ENCODE measurements at places on chromosomes 7 and 10. TPM values are rescaled to one million over a fixed set of nuclear protein-coding genes. Genes with fewer than 3 reads are reported as not detected.

ANKRD30A gene
- total RNA-seq, result not detected

LLCFC1 gene
- not detected for total RNA-seq

ASAH2 gene
- 0.15 TPM for total RNA-seq

FAM25C gene
- total RNA-seq, result not detected

NRCAM gene
- 0.21 TPM for total RNA-seq

DNA sequence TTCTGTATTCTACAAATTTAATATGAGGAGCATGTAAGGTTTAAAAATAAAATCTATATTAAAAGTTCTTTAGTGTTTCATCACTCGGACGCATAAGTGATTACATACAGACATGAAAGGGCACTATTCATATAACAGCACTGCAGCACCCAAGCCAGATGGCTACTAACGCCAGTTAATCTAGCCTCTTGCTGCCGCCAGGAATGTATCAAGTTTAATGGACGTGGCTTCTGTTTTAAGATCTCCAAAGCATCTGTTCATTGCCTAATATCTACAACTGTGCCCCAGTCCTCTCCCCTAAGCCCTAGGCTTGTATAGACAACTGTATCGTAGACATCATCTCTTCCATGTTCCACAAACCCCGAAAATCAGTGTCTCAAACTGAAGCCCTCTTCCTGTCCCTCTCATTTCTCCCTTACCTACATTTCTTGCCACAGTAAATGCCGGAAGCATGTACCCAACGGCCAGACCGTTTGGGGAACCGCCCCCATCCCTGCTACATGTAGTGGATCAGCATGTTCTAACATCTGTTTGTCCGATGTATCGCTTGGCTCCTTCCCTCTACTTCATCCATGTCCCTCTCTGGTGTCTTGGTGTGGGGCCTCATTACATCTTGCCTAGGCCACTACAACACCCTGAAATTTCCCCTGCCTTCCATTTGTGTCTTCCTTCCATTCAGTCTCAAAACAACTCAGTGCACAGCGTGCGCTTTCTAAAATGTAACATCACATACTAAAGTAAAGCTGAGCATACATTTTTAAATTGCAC lies 147.5 kb upstream of the RSU1 start:
- no peak for DNase-seq

DNA sequence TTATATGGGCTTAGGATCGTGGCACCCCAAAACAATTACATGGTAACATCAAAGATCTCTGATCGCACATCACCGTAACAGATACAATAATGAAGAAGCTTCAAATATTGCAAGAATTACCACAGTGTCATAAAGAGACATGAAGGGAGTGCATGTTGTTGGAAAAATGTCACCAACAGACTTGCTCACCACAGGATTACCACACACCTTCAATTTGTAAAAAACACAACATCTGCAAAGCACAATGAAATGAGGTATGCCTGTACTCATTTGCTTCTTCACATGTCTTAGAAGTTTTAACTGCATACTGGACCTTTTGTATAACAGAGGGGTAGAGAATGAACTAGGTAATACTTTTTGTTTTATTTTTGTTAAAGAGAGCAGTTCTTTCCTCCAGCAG lies 96.6 kb downstream of the TPST1 start:
- DNase-seq, result no peak

GHITM gene
- total RNA-seq, result 230 TPM

DNA sequence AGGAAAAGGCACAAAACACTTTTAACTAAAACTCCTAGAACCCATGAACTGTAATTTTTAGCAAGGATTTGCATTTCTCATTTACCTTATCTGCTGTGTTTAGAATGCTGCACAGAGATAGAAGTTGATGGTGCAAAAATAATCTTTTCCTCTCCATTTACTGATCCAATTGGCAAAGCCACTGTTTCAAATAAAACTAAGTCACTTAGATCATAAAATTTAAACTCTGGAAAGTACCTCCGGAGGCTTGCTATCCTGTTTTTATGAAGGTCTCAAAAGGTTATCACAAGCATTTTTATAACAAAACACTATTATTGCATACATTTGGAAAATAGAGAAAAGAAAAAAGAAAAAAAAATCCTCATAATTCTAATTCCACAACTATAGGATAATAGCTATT lies 7.6 kb downstream of the CPA2 start:
- no peak for DNase-seq

DNA sequence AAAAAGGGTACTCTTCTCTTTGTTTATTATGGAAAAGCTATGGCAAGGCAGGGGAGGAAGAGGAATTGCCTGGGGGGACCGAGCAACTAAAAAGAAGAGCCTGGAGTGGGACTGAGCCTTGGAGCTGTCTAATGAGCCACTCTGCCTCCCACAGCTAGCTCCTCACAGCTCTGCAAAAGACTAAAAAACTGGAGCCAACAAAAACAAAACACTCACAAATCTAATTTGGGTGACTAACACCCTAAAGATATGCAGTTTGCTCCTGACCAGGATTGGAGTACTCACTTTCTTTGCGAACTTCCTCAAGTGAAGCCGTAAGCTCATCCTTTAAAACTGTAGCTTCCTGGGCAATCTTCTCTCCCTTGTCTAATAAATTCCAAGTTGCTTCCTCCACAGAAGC lies 89.4 kb downstream of the CTNNA3 start:
- DNase-seq, result no peak

GRCh38 chr10:93075369-93076221 lies 1.9 kb downstream of the CYP26A1 start:
- DNase-seq, result no peak

GRCh38 chr10:34994565-34995142 lies 95.5 kb downstream of the CUL2 start:
- DNase-seq, result no peak

DNA sequence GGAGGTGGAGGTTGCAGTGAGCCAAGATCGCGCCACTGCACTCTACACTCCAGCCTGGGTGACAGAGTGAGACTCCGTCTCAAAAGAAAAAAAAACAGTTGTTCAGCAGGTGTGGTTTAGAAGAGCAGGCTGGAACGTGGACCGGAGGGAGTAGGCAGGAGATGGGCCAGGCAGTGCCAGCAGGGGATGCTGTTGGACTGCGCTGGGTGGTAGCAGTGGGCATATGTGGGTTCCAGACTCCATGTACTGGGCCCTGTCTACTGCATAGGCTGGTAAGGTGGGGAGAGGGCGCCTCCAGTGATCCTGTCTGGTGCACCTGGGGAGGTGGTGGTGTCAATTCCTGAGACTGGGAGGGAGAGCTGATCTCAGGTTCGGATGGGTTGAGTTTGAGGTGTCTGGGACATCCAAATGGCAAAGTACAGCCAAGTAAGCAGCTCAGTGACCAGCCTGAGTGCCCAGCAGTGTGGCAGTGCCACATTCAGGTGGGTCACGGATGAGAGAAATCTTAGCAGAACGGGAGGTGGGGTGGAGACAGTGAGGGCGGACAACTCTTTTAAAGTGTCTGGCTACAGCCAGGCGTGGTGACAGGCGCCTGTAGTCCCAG lies 25.9 kb downstream of the SFXN4 start:
- DNase-seq, result no peak

GRCh38 chr7:74275401-74275881 lies 13.8 kb upstream of the CLIP2 start:
- DNase-seq, result no peak

DNA sequence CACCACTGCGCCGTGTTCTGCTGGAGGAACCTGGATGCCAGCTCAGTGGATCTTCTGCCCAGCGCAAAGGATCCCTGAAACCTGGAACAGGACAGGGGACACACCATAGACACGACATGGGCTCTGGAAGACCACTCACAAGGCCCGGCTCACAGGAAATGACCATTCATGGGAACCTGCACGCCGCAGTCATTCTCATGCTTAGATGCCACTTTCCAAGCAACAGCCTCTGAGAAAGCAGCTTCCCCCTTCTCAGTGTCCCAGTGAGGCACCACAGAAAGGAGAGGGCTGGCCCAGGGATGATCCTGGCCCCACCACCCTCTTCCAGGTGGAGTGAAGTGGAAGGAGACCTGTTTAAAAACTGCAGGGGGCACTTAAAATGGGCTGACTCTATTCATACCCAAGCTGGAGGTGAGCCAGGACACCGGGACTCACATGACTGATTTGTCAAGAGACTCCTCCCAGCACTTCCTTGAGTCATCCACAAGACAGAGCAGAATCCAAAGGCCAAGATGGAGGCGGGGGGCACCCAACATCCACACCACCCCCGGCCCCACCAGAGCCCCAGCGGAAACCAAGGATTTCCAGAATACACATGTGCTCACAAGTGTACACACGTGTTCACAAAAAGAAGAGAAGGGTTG lies 11.2 kb downstream of the CTBP2 start:
- DNase-seq, result peak; percentile 90

OR2A1 gene
- not detected for total RNA-seq

DNA sequence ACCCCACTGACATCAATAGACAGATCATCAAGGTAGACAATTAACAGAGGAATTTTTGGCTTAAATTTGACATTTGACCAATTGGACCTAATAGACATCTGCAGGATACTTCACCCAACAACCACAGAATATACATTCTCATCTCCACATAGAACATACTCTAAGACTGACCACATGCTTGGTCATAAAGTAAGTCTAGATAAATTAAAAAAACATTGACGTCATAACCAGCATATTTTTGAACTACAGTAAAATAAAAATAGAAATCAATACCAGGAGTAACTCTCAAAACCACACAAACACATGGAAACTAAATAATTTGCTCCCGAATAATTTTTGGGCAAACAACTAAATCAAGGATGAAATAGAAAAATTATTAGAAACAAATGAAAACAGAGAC lies 205.7 kb downstream of the REEP3 start:
- DNase-seq, result no peak

HOXA1 gene
- not detected for total RNA-seq

GRCh38 chr7:43618073-43618472 lies 35.2 kb downstream of the STK17A start:
- no peak for DNase-seq

DNA sequence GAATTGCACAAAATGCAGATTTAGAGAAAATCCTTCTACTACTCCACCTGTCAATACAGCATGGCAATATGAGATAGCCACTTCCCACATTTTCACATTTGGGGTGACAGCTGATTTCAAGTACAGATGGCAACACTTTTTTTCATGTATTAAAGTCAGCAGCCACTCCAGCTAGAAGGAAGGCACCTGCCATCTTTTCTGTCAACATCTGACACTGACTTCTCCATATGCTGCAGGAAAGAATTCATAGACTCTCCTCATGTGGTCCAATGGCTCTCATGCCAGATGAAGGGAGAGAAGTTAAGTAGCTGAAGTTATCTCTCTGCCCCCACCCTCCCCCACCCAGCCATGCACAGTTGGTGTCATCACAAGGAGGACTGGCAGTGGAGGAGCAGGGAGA lies 912.0 kb downstream of the SORCS1 start:
- DNase-seq, result no peak

DNA sequence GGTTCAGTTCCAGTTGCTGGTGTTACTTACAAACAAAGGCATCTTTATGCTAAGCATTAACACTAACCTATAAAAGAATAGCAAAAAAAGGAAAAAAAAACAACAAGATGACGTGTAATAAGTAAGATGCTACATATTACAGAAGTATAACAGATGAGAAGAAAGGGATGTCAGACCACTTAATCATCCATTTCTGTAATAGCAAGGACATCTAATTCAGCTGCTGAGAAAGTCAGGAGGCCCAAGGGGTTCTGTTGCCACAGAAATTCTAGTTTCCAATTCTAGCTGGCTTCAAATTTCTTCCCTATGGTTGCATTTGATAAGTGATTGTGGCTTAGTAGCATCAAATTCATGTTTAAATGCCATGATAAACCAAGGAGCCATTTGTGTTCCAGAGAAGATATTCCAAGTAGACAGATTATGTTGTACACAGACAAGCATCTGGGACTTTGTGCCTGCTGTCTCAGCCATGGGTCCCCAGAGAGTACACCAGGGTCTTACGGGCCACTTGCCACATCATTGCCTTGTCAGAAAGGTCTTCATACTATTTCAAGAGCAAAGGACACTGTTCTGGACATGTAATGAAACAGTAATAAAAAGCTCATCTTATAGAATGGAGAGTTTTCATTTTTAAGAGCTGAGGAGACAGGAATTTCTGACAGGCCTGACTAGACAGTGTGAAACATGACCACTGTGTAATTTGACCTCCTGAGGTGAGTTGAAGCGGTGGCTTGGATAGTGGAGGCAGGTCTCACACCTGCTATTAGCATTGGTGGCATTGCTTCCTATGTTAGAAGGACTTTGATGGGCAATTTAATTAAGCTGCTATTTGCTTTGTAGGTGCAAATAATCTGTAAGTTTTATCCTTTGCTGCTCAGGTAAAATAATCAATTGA lies 4.2 kb upstream of the ASB4 start:
- no peak for DNase-seq

All from psoas muscle (tissue), 8 donors.